ENCODE measurements at places on chromosomes 2 and 18. TPM values are rescaled to one million over a fixed set of nuclear protein-coding genes. Genes with fewer than 3 reads are reported as not detected.

SLC4A3 gene
- 6.7 TPM for total RNA-seq

RTP5 gene
- not detected for total RNA-seq

DSG4 gene
- total RNA-seq, result not detected

ALPG gene
- not detected for total RNA-seq

STON1 gene
- total RNA-seq, result 163 TPM

LCT gene
- total RNA-seq, result 0.77 TPM

CCDC68 gene
- total RNA-seq, result 6.0 TPM

HTRA2 gene
- 35.8 TPM for total RNA-seq

NTSR2 gene
- not detected for total RNA-seq

SERPINB3 gene
- not detected for total RNA-seq

SERPINB4 gene
- total RNA-seq, result not detected

SLC14A1 gene
- total RNA-seq, result 1.2 TPM

UGT1A9 gene
- not detected for total RNA-seq

IL1F10 gene
- total RNA-seq, result not detected

INHBB gene
- total RNA-seq, result 54.8 TPM

GRB14 gene
- total RNA-seq, result 21.7 TPM

COMMD1 gene
- total RNA-seq, result 38.0 TPM

FAM124B gene
- 4.1 TPM for total RNA-seq

DNAJC27 gene
- 10.5 TPM for total RNA-seq

ITPRID2 gene
- 119 TPM for total RNA-seq

GNAL gene
- total RNA-seq, result 7.4 TPM

FER1L5 gene
- total RNA-seq, result 0.06 TPM

C2orf15 gene
- total RNA-seq, result 0.32 TPM

TUBB6 gene
- total RNA-seq, result 560 TPM

ZNF892 gene
- 3.6 TPM for total RNA-seq

CFC1 gene
- not detected for total RNA-seq

HAAO gene
- 2.8 TPM for total RNA-seq

ABCB6 gene
- total RNA-seq, result 36.5 TPM

NPPC gene
- 2.5 TPM for total RNA-seq

CD207 gene
- total RNA-seq, result 0.29 TPM

TEX44 gene
- not detected for total RNA-seq

NFE2L2 gene
- 94.0 TPM for total RNA-seq

FOXD4L1 gene
- total RNA-seq, result not detected

GREB1 gene
- 3.8 TPM for total RNA-seq

C2orf66 gene
- total RNA-seq, result 0.26 TPM

IGFBP2 gene
- 59.9 TPM for total RNA-seq

KIAA2012 gene
- not detected for total RNA-seq

OR6B2 gene
- not detected for total RNA-seq

OSBPL1A gene
- 162 TPM for total RNA-seq
